Activated naive CD4-positive, alpha-beta T cell (primary cell): ENCODE measurements at places on chromosomes 7 and 10.
A peak's percentile ranks its signal among the peaks of the same experiment; 100 is the strongest.

- no peak for DNase-seq
Measured at GRCh38 chr10:97726636-97727178, 10.2 kb upstream of the ZFYVE27 start.

DNA sequence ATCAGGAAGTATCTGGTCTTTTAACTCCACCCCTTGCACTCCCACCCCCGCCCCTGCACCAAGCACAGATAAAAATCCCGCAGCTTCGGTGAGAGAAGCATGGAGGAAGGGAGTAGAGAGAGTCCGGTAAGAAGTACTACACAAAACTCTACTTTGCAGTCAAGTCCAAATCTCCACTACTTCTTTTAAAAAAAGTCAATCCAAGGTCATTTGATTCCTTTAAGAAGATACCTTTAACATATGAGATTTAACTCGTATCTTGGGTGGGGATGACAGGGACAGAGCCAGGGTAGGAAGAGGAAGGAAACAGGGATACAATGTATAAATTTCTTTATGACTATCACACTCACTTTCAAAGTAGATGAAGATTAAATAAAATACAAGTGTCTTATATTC is 132.1 kb downstream of the NRBF2 start:
- peak; percentile 3 for DNase-seq

DNA sequence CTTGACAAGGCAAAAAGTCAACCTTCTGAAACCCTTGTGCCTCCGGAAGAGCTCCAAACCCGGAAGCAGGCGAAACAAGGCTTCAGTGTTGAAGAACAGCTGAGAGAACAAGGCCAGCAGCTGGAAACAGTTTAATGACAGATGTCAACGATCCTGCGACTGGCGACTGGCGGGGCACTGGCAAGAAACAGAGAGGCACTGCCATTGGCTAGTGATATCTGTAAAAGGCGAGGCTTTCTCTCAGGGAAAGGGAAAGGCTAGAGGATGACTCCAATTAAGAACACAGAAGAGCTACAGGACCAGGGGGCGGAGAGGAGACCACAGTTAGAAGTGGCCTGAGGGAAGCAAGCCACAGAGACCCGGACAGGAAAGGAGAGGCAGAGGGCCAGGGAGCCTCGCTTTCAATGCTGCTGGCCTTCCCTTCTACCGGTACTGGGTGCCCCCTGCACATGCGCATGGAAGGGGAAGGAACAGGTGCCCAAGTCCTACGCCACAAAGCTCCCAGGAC is 19.4 kb downstream of the ITGB1 start:
- no peak for DNase-seq

DNA sequence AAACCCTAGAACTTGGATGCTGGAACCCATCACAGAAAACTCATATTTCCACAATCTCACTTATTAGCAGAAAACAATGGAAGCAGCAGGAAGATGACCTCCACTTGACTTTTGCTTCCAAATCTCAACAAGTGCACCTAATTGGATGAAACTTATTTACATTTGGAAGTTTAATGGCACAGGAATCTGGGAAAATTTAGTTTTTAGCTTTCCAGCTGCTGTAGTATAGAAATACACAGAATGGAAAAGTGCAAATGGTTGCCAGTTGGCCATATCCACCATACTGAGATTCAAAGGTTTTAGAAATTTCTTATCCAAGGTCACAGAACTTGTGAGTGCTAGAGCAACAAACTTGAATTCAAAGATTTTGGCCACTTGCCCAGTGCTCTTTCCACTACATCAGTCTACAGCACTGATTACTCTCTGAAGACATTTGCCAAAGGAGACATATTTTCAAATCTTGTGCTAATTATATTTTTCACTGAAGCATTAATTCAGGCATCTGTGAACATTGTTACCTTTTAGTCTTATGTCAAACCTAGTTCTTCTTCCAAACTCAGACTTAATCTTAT is 9.3 kb upstream of the AHR start:
- DNase-seq = no peak

GRCh38 chr7:139389091-139389490 is 29.4 kb downstream of the LUC7L2 start:
- DNase-seq = no peak

DNA sequence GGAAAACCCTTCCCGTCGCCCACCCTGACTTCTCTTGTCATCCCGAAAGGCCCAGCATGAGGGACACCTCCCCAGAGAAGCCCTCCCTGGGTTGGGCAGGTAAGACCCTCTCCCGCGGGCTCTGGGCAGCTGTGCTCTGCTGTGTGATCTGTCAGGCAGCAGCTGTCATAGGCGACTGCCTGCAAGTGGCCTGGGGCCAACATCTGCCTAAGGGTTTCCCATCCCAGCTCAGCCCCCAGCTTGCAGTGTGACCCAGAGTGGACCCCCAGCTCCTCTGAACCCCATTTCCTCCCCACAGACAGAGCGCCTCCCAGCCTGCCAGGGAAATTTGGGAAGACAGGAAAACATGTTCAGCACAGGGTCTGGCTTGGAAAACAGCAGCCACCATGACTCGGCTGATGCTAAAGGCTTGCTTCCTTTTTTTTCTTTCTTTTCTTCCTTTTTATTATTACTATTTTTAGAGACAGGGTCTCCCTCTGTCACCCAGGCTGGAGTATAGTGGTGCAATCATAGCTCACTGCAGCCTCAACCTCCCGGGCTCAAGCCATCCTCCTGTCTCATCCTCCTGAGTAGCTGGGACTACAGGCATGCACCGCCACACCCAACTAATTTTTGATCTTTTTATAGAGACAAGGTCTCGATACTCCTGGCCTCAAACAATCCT is 18.3 kb upstream of the TNRC18 start:
- DNase-seq = no peak

DNA sequence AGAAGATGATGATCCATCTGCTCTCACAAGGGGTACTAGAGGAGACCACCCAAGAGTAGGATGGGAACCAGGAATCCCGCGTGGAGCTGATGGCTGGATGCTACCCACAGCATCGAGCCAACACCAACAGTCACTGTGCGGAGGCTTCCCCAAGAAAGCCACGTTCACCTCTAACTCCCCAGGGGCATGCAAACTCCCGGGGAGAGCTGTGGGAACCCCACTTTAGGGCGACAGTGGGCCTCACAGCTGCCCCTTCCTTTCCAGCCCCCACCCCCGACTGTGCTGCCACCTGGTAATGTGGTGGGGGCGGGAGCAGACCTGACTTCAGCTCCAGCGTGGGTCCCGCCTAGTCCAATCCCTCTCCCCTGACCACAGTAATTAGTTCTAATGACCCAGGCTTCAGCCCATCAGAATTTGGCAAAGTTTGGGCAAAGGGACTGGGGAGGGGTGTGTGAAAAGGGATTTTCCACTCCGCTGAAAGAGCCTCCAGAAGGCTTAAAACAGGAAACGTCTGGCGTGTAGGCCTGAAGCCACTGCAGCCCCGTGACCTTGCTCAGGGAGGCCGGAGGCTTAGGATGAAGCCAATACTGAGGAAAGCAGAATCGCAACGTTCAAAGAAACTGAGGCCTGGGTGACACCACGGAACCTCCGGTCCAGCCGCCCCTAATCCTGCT is 20.3 kb downstream of the ASB13 start:
- DNase-seq = no peak

DNA sequence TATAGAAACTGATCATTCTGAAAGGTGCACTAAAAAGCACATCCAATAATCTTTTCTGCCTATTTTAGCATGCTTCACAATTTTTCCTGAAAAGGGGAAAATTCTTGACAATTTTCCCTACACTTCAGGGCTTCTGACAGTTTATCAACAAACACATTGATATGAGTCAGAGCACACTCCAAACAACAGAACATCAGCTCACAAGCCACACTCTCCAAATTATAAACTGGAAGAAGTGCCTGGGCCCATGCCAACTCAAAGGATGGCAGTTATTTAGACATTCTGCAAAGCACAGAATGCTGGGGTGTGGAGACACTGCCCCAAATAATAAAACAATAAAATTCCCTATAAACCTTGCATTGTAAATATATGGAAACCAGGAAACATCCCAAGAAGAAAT is 90.8 kb downstream of the ELAPOR2 start:
- DNase-seq = no peak

DNA sequence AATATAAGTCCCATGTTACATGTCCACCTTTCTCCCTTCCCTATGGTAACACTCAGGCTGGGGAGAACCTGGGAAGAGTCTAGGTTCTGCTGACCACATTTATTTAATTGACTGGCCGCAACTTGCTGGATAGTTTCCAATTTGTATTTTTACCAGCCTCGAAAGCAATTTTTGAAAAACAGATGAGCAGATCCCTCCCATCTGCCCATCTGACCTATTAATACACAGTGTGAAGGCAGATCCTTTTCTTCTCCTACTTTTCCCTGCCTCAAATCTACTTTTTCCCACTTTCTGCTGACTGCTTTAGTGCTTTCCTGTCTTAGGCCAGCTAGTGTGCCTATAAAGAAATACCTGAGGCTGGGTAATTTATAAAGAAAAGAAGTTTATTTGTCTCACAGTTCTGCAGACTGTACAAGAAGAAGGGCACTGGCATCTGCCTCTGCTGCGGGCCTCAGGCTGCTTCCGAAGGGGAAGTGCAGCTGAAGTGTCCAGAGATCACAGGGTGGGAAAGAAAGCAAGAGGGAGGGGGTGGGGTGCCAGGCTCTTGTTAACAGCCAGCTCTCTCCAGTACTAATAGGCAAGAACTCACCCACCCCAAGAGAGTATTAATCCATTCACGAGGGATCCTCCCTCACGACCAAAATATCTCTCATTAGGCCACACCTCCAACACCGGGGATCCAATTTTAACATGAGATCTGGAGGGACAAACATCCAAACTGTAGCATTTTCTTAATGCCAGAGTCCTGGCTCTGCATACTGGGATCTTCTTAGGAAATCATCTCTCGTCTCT is 336.0 kb upstream of the IGFBP3 start:
- no peak for DNase-seq

DNA sequence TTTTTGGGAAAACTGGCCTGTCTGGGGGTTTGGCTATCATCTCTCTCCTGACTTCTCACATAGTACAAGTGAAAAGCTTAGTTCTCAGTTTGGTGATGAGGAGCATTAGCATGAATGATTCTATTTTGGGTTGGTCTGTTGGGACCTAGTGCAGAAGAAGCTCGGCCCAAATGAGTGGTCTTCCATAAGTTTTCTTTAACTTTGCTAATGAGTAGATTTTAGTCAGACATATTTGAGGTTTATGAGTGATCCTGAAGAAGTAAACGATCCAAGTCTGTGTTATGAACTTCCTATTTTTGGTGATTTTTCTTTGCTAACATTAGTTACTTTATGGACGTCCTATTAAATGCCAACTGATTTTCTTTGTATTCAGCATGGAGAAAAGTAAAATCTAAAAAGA is 51.7 kb upstream of the CALD1 start:
- no peak for DNase-seq

- DNase-seq = no peak
Measured at GRCh38 chr7:13846386-13846785, 143.1 kb downstream of the ETV1 start.

- no peak for DNase-seq
Measured at GRCh38 chr10:122650331-122650730, 49.3 kb downstream of the C10orf120 start.

- DNase-seq = no peak
Measured at GRCh38 chr7:15593382-15593781, 31.6 kb upstream of the AGMO start.

GRCh38 chr7:151440799-151441445 is 981 bp upstream of the CRYGN start:
- no peak for DNase-seq

- DNase-seq = no peak
Measured at GRCh38 chr10:50600831-50601477, 22.8 kb downstream of the SGMS1 start.

DNA sequence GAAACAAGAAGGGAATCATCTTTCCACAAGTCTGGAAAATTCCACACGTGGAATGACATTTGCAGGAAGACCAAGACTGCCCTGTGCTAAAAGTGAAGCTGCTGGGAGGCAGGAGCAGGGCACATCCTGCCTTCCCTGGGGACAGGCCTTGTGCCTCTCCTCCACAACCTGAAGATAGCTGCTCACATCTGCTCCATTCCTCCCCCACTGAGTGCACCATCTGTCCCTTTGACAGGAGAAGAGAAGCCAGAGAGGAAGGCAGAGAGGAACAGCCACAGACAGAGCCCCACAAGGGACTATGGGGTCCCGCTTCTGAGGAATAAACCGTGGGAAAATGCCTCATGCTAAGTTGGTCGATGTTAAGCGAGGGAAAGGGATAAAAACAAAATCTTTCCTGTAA is 15.9 kb upstream of the FAM171A1 start:
- no peak for DNase-seq

DNA sequence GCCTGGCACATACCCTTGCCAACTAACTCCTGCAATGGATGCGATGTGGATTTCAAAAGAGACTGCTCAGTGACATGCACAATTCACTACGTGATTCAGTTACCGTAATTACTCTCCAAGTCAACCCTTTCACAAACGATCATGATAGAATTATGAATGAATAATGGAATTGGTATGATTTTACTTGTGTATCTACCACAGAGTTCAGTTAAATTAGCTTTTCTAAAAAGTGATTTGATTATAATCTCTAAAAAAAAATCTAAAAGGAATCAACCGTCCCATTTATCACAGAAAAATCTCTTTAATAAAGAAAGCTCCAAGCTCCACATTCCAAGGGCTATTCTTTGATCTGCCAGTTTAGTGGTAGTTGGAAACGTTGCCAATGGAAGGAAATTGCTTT is 30.4 kb upstream of the RSU1 start:
- DNase-seq = no peak

- no peak for DNase-seq
Measured at GRCh38 chr10:29740981-29741545, 106.3 kb upstream of the SVIL start.

GRCh38 chr10:22670788-22671187 is 43.6 kb downstream of the PIP4K2A start:
- no peak for DNase-seq

DNA sequence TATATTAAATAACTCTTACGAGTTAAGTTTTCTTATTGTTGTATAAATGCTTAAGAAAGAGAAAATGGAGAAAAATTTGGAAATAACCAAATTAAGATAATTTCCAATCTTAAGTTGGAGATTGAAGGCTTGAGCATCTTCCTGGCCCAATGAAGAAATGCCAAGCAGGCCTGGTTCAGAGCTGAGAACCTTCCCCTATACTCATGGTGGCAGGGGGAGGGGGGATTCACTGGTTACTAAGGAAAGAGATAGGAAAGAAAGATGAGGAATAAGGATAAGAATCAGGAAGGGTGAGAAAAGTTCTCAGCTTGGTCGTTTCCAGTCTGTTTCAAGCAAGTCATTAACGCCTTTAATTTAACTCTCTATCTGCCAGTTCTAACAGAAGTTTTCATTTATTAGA is 166.2 kb downstream of the AVL9 start:
- no peak for DNase-seq

DNA sequence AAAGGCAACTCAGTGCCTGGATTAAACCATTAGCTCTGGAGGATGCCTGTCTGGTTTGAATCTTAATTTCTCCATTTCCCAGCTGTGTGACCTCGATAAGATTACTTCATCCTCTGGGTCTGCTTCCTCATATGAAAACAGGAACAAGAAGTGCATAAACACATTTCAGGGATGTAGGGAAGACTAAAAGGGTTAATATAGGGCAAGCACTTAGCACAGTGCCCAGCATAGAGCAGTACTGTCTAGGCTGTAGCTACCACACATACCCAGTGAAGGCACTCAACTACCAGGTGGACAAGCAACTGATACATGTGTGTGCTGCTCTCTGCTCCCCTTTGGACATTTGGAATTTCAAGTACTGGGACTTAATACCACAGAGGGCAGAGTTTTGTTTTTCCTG is 85.4 kb downstream of the KCNMA1 start:
- no peak for DNase-seq
